ENCODE measurements at places on chromosomes 16 and 17.

GRCh38 chr16:73285436-73286201, 237.7 kb upstream of the ZFHX3 start:
- DNase-seq: no peak

GRCh38 chr16:68079626-68080344, 5.4 kb upstream of the NFATC3 start:
- DNase-seq: no peak

GRCh38 chr16:51607201-51607651, 456.2 kb upstream of the SALL1 start:
- no peak for DNase-seq

DNA sequence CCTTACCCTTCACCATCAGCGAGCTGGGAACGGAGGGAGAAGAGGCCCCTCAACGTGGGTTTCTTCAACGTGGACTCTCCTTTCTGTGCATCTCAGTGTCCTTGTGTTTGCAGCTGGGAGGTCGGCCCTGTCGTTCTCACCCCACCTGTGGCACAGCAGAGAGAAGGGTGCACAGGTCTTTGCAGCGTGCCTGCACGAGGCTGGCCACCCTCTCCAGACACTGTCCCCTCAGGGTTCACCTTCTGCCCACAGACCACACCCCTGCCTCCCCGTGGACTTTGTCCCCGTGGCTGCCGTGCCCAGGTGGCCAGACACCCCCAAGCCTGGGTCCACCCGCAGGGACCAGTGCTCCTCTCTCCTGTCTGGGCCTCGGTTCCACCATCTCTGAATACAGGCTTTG, 7.3 kb upstream of the WDR45B start:
- no peak for DNase-seq

- no peak for DNase-seq
Measured at GRCh38 chr17:58996968-58997367, 109.7 kb downstream of the TRIM37 start.

DNA sequence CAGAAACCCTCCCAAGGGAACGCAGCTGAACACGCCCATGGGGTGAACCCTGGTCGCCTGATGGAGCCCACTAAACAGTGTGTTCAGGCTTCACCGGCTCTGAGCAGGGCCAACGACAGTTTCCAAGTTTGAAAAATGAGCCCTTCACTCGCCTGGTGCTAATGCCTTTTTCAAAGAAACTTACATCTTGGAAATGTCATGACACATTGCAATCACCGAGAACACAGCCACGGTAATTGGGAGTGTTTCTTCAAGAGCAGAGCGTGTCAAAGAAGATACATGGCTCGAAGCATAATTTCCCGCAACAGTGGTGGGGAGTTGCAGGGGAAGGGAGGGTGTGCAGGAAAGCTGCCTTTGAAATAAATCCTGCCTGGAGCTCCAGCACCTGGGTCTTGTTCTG, 463.2 kb downstream of the TMEM114 start:
- DNase-seq: no peak

- no peak for DNase-seq
Measured at GRCh38 chr16:58088091-58088490, 41.1 kb downstream of the CFAP20 start.

DNA sequence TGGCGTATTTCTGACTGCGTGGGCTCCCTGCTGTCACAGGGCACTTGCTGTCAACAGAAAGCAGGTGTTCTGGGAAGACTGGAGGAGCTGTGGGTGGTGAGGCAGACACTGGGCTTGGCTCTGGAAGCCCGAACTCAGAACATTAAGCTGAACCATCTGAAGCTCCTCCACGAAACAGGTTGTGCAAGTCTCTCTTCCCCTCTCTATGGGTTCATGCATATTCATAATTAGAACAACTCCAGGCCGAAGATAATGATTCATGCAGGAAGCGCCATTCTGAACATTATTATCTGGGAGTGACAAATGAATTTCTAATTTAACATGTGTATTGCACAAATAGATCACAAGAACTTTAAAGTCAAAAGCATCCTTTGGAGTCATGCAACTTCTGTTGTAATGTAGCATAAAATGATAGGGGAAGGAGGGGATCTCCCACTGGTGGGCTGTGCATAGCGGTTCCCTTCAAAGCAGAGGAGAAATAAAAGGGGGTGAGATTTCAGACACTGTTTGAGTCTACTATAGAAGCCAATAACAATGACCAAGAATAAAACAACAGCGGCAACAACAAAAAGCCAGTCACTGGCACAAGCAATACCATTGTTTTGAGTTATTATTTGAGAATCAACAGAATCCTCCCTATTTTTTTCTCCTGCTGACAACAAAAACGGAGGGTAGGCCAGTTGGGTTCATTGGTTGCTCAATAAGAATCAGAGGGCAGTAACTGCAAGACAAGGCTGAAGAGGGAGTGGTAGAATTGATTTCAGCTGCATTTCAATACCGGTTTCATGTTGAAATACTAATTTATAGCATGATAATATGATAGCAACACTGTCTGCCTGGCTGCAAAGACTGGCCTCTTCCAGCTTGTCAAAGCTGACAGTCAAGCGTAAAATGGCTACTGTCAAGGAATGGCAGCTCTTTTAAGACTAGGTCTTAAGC, 407.3 kb downstream of the XYLT1 start:
- DNase-seq: no peak

DNA sequence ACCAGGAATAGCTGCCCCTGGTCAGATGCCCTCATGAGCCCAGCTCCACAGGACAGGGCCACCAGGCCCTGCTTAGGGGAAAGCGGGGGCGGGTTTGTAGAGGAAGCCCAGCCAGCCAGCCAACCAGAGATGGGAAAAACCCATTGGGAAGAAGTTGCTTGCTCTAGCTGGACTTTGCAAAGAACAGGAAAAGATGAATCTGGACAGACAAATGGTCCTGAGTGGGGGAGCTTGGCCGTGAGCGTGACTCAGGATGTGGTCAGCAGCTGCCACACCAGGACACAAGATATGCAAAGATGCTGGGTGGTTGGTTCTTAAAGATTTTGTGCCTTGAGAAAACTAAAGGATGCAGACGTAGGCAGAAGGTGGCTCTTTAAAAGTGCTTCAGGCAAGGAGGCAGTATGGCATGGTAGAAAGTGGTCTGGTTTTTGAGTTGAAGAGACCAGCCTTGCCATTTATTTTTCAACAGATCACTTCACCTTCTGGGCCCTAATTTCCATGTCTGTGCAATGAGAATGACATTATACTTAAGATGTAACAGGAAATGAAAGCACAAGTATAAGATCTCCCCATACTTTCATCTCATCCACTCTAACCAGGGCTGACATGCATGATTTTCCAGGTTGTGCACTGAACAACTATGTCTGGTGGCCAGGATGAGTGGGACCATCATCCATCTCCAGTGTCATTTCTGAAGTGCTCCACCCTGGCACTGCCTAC, 27.8 kb upstream of the HEATR6 start:
- no peak for DNase-seq

DNA sequence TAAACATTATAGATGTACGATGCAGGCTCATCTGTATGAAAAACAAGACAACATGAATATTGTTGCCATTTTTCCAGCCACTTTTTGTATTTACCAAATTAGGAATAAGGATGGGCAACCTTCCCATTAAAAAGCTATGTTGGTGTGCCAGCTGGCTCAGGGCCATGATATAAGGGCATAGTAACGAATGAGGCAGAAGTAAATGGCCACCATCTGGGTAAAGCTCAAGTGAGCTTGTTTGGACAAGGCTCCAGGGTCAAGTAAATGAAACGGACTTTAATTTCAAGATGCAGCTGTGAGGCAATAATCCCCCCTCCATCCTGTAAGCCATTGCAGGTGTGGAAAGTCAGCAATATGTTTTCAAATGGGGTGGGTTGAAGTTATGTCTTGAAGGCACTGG, 930.9 kb upstream of the CDH8 start:
- DNase-seq: no peak

DNA sequence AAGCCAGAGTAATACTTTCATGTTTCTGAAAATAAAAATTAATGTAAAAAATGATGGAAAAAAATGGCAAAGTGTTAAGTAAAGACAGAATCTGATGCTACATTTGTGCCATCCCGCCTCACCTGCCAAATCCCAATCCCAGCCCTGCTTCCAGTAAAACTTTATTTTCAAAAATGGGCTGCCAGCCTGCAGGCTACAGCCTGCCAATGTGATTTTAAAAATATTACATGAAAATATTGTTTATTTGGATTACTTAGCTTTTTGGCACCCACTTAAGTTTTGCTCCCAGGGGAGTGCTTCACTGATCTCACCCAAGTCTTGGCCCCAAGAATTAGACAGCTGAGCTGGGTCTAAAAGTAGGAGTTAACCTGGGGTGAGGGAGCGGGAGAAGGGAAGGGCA, 112.8 kb downstream of the C16orf78 start:
- no peak for DNase-seq

- DNase-seq: no peak
Measured at GRCh38 chr16:57107321-57107922, 15.0 kb downstream of the CPNE2 start.

DNA sequence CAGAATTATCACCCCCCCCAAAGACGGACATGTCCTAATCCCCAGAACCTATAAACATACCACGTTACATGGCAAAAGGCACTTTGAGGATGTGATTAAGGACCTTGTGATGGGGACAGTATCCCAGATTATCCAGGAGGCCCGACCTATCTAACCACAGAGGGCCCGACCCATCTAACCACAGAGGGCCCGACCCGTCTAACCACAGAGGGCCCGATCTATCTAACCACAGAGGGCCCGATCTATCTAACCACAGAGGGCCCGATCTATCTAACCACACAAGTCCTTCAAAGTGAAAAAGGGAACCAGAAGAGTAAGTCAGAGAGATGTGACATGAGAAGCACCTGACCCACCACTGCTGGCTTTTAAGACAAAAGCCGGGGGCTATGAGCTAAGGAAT, 56.8 kb downstream of the ANKFY1 start:
- DNase-seq: no peak

- no peak for DNase-seq
Measured at GRCh38 chr16:2856061-2856670, 1.8 kb downstream of the PRSS22 start.

DNA sequence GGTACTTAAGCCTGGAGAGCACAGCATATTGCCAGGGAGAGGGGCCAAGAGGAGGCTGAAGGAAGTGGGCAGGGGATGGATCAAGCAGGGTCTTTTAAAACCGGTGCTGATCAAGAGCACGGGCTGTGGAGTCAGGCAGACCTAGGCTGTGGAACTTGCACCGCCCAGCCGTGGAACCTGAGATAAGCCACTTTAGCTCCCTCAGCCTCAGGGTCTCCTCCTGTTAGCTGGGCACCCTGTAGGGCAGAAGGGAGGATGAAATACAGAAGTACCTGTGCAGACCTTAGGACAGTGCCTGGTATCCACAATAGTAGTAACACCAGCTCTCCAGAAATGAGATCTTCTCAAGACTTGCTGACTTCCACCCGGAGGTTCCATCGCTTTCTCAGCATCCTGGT, 9.3 kb downstream of the ODAD4 start:
- no peak for DNase-seq

DNA sequence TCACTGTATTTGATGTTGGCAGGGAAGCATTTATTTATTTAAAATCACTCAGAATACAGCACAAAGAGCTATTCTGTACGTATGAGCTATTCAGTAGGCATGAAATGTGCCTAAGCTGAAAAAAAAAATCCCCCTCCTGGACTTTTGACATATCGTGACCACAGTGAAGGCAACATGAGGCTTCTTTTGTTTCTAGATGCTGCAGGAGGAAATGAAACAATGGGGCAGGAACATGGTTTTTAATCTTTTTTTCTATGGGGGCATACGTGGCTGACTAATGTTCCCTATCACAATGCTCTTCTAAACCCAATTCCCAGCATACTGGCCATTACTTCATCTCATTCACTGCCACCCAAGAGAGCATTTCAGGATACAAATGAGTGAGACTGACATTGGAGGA, 191.0 kb upstream of the PMFBP1 start:
- no peak for DNase-seq

DNA sequence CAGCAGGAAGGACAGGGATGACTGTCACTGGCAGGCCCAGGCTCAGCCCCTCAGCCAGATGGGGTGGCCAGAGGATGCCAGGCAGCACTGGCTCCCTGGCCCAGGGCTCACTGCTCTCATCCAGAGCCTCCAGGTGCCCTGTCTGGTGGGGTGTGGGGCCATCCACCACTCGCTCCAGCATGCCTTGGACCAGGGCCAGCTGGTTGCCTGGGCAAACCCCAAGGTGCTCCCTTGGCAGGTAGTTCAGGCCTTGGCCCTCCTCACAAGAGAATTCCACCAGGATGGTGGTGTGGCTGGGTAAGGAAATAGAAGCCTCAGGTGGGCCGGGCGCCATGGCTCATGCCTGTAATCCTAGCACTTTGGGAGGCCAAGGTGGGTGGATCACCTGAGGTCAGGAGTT, 29.4 kb downstream of the LGALS9 start:
- no peak for DNase-seq

- DNase-seq: no peak
Measured at GRCh38 chr17:60395508-60396065, 3.7 kb upstream of the USP32 start.

GRCh38 chr17:17837966-17838962, 1.5 kb upstream of the SREBF1 start:
- DNase-seq: no peak

GRCh38 chr17:77409282-77410161, 268.8 kb downstream of the SEC14L1 start:
- no peak for DNase-seq

DNA sequence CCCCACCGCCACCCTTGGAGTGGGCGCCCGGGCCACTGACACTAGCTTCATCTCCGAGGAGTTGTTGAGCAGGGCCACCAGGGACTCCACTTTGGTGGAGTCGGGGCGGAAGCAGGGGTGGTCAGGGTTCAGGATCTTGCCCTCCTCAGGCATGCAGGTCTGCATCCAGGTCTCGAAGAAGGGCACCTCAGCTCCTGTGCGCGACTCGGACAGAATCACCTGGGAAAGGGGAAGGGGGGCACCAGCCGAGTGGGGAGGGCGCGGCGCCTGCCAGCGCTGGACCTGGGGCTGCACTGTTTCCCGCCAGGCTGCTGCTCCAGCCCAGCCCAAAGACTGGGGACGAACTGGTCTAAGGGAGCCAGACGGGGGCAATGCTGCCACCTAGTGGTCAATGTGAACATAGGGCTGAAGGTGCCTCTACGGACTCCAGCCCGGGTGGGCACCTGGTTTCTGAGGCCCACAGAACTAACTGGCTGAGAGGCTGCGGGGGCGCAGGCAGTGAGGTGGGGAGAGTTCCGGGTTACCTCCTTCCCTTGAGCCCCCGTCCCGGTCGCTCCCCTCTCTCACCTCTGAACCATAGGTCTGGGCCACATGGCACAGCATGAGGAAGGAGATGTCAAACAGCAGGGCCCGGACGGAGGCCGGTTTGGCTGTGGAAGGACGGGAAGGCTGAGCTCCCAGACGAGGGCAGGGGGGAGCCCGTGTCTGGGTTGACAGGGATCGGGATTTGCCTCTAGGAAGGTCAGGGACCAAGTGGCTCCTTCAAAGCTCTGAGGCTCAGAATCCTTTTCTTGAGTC, 11.8 kb downstream of the CSF3 start:
- peak; percentile 51 for DNase-seq

DNA sequence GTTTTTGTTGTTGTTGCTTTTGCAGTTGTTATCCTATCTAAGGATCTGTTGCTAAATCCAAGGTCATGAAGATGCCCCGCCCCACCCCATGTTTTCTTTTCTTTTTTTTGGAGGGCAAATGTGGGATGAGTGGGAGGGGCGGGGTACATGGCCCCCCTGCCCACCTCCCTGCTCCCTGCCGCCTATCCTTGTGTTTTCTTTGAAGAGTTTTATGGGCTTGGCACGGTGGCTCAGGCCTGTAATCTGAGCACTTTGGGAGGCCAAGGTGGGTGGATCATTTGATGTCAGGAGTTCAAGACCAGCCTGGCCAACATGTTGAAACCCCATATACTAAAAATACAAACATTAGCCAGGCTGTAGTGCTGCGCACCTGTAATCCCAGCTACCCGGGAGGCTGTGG, 18.8 kb upstream of the GOSR1 start:
- DNase-seq: no peak

Measured in stimulated activated CD4-positive, alpha-beta T cell treated with anti-CD3 and anti-CD28 coated beads, Interleukin-1b, Interleukin-23, amount 100 ng/mL, for 1 hour (primary cell).